ENCODE measurements at places on chromosomes 4 and X.

DNA sequence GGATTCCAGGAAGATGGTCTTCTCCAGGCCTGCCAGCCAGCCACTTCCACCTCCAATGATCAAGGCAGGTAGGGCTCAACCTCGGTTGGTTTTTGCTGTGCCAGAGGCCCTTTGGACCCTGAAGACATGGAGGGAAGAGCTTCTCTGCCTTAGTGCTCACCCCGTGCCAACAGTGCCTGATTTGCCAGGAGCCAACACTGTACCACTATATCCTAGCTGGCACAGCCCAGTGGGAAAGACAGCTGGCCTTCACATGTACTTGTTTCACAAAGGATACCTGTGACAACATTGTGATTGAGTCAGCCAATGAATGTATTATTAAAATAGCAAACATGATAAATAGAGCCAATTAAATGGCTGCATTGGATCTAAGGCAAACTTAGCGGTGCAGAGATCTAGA, 51.9 kb upstream of the PRPS1 start:
- no peak for DNase-seq

GRCh38 chrX:17635231-17635630, 102.1 kb upstream of the SCML1 start:
- no peak for DNase-seq

DNA sequence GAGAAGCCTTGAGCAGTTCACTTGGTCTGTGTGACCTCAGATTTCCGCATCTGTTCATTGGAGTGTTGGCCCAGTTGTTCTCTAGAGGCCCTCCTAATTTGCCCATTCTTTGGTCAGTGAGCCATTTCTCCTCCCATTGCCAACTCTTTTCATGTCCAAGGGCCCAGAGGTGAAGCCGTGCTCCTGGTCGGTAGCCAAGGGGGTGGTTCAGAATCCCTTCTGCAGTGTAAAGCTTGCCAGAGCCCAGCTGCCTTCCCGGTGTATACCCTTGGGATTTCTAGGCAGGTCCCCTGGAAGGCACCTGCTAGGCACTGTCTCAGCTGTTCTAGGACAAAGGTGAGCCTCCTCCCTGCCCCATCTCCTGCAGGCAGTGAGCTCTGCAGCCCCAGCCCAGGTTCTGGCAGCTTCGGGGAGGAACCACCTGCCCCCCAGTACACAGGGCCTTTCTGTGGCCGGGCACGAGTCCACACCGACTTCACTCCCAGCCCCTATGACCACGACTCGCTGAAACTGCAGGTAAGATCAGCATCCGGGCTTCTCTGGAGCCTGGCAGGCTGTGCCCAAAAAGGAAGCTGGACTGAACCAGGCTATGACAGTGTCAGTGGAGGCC, 12.3 kb downstream of the SASH3 start:
- DNase-seq: no peak

DNA sequence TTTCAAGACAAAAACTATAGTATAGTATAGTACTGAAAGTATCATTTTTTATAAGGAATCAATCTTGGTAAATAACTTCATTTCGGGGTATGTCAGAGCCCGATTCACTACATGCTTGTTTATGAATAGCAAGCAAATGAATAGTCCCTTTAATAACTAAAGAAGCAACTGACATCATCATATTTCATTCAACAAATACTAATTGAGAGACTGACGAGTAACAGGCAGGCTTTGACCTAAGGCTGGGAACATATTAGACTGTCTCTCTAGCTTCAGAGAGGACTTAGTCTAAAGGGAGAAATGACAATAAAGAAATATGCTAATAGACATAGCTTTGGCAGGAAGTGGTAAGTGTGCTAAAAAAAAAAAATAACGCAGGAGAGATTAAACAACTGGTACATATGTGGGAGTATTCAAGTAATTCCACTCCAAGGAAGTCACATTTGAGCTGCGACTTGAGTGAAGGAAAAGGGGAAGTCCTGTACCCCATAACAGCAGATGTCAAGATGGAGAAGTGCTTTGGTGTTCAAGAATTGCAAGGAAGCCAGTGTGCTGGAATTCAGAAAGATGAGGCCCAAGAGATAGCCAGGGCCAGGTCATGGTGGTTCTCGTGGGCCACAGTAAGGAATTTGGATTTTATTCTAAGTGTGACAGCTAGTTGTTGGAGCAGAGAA, 284.9 kb downstream of the FBXO8 start:
- no peak for DNase-seq

- no peak for DNase-seq
Measured at GRCh38 chrX:116278826-116279225, 108.3 kb downstream of the AGTR2 start.

DNA sequence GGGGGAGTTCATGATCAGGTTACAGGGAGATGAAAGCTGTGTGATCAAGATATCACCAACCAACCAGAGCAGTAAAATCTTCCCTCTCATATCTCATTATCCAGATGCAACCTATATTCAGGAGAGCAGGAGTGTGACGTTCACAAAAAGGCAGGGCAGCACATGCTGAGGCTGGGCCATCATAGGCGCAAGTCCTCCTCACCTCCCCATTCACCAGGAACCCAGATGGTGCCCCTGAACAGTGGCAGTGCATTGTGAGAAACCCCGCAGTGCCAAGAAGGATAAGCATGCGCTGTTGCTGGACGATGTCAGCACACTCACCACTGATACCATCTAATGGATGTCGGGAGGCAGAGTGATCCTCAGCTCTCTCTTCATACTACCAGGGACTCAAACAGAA, 170.9 kb downstream of the COL25A1 start:
- DNase-seq: no peak

- DNase-seq: no peak
Measured at GRCh38 chr4:173403051-173403450, 4.1 kb upstream of the SCRG1 start.

- DNase-seq: no peak
Measured at GRCh38 chrX:97628807-97629596, 745.3 kb downstream of the RPA4 start.

DNA sequence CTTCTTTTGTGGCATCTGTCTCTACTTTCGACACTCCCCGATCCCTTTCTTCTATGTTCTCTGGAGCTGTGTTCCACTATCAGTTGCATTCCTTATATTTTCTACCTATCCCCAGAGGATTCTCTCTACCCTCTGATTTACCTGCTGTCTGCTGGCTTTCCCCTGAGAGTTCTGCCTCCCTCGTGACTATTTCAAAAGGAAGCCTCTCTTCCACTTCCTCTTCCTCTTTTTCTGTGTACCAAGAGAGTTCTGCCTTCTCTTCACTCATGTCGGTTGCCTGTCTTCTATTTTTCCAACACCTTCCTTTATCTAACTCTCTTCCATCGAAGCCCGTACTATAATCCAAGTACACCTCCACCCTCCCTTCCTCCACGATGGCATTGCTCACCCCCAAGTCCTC, 631.7 kb downstream of the SMARCA1 start:
- DNase-seq: no peak

DNA sequence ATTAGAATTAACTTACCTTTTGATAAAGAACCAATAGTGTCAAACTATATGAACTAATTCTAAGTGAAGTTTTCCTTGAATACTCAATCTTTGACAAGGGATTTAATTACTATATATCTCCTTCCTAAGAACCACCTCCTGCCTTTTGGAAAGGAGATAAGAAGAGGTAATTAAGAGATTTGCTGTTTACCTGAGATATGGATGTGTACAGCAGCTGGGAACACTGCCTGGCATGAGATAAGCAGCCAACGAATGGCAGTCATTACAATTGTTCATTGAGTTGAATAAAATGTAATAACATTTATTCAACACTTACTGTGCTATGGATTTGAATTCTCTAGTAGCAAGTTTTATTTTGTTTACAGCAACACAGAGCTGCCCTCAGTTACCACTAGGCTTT, 407.1 kb downstream of the SPOCK3 start:
- DNase-seq: no peak

DNA sequence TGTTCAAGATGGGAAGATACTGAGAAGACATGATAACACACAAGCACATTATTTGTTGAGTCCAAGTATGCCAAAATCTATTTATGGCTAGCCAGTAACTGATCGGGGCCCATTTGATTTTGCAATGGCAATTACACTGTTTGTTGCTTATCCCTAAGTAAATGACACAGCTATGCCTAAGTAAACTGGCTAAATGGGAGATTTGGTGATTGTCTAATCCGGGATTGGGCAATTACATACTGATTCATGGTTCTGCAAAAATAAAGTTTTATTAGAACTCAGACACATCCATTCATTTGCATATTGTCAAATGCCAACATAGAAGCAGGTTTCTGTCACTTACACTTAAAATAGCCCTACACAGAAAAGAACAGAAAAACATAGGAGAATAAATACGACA, 140.2 kb upstream of the TBL1X start:
- no peak for DNase-seq

GRCh38 chr4:6917461-6918271, 8.0 kb downstream of the TBC1D14 start:
- no peak for DNase-seq
